ENCODE measurements at places on chromosomes 16 and 17. TPM values are rescaled to one million over a fixed set of nuclear protein-coding genes. Genes with fewer than 3 reads are reported as not detected.

DNA sequence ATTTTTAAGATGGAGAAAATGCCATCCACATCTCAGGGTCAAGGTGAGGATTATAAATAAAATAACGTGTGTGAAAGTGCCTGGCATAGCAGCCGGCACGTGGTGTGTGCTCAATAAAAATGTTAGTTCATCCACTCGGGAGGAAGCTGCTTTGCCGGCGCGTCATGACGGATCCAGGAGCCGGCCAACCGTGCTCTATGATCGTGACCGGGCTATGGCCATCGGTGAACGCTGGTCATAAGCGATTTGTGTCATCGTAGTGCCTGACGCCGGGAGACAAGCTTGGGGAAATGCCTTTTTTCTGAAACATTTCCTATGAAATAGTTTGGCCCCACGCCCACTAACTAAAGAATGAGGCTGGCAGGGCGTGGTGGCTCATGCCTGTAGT is 74.0 kb downstream of the CMC2 start:
- no peak for DNase-seq

DNA sequence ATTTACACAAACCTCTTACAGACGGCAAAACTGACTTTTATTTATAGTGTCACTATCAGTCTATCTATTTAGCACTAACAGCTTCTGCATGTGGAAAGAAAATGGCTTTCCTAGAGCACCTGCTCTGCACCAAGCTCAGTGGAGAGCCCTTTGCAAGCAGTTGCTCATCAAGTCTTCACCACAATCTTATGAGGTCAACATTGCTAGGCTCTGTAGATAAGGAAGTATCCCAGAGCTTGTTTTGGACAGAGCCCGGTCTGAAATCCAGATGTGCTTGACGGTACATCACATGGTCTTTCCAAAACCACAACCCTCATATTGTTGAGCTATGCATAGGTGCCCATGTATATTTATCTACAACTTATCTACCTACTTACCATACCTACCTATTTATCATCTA is 572.7 kb upstream of the CDH5 start:
- no peak for DNase-seq

GRCh38 chr16:8372141-8372540 is 218.2 kb downstream of the TMEM114 start:
- no peak for DNase-seq

DNA sequence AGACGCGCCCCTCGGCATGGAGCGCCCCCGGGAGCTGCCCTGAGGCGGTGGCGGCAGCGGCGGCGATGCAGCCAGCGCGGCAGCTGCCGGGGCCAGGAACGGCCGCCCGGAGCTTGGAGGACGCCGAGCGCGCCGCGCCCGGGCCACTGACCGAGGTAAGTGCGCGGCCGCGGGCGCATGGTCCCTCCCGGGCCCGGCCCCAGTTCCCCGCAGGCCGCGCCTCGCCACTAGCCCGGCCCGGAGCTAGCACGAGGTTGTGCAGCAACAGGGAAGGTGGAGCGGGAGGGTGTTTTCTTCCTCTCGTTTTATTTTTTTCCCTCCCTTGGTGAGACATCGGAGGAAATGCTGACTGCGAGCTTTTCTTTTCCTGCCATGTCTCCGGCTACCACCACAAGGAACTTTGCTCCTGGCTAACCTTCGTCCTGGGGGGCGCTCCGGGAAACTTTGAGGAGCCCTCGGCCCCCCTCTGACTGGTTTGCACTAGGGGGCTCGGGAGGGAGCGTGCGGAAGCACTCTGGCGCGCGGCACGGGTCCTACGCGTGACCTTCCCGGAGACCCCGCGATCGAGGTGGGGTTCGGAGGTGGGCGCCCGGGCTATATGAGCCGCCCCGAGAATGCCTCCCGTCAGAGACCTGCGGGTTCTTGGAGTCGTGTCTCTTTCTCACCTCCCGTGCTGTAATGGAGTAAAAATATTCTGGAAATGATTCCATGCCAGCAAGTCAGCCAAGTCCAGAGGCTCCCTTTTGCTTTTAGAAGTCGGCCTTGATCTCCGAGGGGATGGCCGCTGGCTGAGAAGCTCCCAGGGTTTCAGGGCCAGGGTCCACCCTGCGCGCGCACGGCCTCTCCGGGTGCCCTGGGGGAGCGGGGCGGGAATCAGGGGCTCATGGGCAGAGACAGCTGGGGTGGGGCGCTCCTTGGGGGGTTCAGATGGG is 868 bp downstream of the KCNJ12 start:
- no peak for DNase-seq

DNA sequence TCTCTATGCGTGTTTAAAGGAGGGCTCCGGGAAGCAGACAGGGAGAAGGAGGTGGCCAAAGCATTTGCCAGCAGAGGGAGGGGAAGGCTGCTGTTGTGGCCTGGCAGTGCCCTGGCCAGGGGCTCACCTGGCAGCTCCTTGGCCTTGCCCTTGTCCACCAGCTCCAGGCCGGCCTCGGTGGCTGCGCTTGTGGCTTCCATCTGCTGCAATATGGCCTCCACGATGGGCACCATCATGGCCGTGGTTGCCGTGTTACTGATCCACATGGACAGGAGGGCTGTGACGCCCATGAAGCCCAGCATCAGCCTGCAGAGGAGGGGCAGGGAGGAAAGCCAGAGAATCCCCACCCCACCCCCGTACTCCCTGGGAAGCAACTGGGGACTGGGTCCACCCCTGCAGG is 9.4 kb downstream of the SLC13A5 start:
- no peak for DNase-seq

DNA sequence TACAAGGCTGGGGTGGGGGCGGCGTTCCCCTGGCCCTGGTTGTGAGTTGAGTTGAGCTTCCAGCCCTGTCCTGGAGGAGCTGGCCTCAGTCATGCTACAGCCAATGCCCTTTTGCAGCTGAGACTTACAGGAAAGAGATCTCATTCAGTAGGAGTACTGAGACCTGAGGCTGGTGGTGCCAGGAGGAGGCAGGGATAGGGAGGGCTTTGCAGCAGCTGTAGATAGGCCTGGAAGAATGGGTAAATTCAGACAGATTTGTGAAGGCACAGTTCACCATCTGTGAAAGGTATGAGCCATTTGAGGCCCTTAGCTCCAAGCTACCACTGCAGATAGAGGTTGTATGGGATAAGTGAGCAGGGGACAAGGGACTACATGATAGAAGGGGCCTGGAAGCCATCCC is 5.6 kb downstream of the STX4 start:
- DNase-seq = no peak

The CHD9NB gene
- total RNA-seq = not detected

The ZNF689 gene
- total RNA-seq = 16.4 TPM

The CCL17 gene
- not detected for total RNA-seq

The CACNG5 gene
- total RNA-seq = not detected

The DHRS11 gene
- 25.6 TPM for total RNA-seq

The OVCA2 gene
- 18.9 TPM for total RNA-seq

The MXRA7 gene
- 3.2 TPM for total RNA-seq

The TMEM88 gene
- total RNA-seq = 4.6 TPM

The CDH3 gene
- 0.27 TPM for total RNA-seq

The NUP85 gene
- 35.8 TPM for total RNA-seq

The SLC13A2 gene
- not detected for total RNA-seq

Data from hematopoietic multipotent progenitor cell (in vitro differentiated cells).